ENCODE measurements at places on chromosomes 2 and 18. TPM values are rescaled to one million over a fixed set of nuclear protein-coding genes. Genes with fewer than 3 reads are reported as not detected.

CNRIP1 gene
- not detected for total RNA-seq

DNA sequence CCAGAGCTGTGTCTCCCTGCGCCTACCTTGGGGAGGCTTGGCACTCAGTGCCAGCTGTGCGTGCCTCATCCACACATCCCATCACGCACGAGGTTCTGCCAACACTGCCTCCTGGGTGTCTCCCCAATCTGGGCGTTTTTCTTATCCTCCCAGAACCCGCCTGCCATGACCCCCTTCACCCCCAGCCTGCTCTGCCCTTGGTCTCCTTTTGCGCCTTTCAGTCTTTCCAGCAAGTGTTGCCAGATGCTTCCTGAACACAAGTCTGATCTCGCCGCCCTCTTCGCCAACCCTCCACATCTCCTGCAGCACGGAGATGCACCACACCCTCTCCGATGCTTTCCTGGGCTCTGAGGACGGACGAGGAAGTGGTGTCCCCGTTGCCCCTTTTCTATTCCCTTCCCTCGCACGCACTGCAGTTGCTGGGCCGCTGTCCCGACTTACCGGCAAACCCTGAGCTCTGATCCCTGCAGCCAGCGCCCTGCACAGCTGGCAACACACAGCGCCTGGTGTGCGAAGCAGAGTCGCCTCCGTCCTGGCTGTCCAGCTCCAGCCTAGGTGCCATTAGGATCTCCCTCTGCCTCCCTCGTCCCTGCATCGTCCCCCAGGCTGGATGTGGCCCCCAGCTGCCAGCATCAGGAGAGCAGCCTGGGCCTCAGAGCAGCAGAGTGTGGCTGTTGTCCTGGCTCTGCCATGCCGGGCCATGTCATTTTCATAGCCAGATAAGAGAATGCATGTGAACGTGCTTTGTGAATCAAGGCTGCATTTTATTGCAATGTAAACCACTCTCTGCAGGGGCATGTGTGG is 22.6 kb upstream of the ALLC start:
- DNase-seq = no peak

GRCh38 chr2:58991357-58991756 is 750.2 kb upstream of the FANCL start:
- no peak for DNase-seq

DNA sequence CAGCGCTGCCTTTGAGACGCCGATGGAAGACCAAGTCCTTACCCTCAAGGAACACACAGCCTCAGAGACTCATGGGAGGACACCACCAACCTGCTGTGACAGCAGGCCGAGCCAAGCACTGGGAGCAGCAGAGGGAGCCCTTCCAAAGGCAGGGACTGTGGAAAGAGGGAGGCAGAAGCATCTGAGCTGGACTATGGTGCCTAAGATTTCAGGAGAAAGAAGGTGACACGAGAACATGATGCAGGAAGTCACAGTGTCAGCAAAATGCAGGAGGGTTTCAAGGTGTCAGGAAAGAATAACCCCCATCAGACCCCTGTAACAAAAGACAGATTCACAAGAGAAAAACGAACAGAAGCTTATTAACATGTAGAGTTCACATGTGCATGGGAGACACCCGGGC is 24.2 kb upstream of the COX7A2L start:
- DNase-seq = no peak

DNA sequence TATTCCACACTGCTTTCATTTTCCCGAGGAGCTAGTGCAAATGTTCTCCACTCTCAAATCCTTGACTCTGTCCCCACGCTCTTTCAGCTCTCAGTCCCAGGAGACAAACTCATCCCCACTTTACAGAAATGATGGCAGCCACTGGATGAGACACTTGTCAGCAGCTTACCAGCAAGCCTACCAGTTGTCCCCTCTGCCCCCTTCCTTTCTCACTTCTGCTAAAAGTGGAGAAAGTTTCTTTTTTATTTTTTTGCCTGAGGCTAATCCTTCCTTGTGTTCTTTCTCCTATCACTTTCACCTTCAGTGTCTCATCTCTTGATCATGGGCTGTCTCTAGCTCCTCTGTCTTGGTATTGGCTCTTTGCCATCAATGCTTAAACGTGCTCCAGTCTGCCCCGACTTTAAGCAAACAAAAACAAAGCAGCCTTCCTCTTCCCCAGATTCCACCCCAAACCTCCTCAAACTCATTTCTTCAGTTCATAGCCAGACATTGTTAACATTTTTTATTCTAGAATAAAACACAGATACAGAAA is 64.5 kb downstream of the TTC32 start:
- DNase-seq = no peak
